Activated T-helper 2 cell treated with anti-CD3 and anti-CD28 coated beads, Interferon-gamma antibody, Interleukin-2, Interleukin-4, amounts not matched to agents 10 μg/mL and 5 μg/mL and 100 μg/mL, durations not matched to agents 14 hours and 24 hours and 36 hours (primary cell): ENCODE measurements at places on chromosomes 16 and 17.
A peak's percentile ranks its signal among the peaks of the same experiment; 100 is the strongest.

GRCh38 chr17:57752031-57752905, 7.2 kb upstream of the CCDC182 start:
- no peak for DNase-seq

DNA sequence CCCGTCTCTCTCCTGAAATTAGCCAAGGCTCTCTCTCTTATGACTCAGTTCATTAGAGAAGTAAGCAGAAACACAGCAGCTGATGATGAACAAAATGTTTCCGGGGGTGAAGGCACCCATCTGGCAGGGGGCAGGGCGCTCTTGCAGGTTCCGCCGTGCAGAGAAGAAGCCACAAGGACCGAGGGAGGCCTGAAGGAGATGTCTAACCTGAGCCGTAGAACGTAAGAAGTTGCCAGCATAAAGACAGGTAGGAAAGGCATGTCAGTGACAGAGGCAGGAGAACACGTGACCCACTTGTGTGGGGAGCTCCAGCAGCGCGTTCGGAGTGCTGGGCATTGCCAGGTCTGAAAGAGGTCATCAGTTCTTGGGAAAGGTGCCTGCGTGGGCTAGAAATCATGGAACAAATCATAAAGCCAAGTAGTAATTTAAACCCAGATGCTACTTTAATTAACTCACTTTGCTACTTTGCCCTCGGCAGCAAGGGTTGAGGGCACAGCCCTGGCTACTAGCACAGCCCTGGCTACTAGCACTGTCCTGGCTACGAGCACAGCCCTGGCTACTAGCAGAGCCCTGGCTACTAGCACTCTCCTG, 198.6 kb downstream of the RPTOR start:
- peak; percentile 33 for DNase-seq

DNA sequence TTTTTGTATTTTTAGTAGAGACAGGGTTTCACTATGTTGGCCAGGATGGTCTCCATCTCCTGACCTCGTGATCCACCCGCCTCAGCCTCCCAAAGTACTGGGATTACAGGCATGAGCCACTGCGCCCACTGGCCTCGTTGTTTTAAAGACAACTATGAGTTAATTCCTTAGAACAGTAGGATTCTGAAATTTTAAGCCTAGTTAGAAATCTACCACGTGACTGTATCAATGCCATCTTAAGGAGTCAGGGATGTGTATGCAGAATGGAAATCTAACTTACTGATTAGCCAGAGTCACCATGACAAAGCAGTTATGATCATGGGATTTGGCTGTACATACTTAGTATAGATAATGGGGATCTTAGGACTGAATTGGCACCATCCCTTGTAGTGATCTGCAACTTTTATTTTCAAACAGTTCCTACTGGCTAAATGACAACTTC, 2.8 kb downstream of the CEP20 start:
- DNase-seq, result no peak

DNA sequence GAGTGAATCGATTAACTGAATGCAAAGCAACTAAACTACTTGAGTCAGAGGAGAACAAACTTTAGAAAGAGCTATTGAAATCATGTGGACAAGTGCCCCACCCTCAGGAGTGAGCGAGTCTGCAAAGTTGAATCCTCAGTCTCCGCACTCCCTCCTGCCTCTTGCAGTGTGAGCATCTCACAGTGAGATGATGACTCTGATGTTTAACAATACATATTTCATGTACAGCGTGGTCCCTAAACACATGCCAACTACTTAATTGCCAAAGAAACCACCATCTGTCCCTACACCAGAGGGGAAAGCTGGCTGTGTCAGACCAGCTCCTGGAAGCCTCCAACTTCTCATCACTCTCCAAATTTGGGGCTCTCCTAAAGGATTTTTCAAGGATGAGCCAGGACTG, 31.2 kb downstream of the PIMREG start:
- DNase-seq, result no peak
